ENCODE measurements at places on chromosomes 11 and 22. TPM values are rescaled to one million over a fixed set of nuclear protein-coding genes. Genes with fewer than 3 reads are reported as not detected.
A peak's percentile ranks its signal among the peaks of the same experiment; 100 is the strongest.

The NCF4 gene
- 6.6 TPM for total RNA-seq

The RELA gene
- total RNA-seq, result 41.3 TPM

The SIAE gene
- total RNA-seq, result 43.4 TPM

The OPCML gene
- total RNA-seq, result 2.0 TPM

DNA sequence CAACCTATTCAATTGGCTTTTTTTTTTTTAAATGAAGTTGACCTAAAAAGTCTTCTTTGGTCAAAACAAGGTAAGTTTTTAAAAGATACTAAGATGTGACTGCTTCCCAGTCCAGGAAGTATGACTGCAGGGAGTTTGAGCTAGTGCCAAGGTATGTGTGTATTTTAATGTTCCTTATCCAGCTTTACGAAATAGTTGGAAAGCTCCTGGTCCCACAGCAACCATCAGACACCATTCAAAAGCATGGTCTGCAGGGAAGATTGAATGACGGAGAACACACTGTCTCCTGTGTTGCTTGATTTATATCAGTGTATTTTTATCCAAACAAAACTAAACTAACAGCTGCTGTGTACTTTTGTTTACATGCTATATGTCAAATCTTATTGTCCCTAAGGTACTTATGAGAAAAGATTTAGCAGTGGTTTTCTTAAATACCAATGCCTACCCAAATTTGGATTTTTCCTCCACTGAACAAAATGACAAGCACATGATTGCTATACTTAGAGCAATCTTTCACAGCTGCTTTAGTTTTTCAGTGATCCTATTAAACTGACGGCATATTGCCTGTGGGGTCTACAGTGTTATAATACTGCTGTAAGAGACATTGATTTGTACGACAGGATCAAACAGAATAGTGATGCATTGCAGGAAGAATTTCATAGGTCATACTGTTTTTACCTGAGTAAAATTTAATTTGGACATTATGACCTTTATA is 122.9 kb downstream of the DCDC1 start:
- peak; percentile 26 for DNase-seq

DNA sequence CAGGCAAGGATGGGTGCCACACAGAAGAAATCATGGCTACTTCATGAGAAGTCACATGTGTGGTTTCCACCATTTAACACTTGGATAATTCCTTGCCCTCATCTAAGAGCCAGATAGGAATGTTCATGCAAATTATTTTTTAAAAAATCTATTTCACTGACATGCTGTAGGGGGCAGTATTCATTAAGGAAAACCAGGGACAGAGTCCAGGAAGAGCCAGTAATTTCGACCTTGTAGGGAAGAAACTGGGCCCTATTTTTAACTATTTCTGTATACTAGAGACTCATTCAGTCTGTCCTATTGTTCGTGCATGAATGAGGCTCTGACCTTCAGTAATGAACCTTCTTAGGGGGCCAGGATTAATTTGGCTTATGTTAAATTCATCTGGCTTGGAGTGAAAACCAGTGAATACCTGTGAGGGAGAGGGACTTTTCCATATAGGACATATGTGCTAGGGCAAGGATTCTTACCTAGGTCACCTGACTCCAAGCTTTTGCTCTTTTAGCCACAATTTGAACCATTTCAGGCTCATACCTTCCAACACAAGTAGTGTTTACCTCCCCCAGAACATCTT is 192.7 kb downstream of the NAV2 start:
- no peak for DNase-seq

- DNase-seq, result no peak
Measured at GRCh38 chr11:14972581-14973495, 687 bp upstream of the CALCA start.

- no peak for DNase-seq
Measured at GRCh38 chr11:3880724-3881123, 25.3 kb downstream of the STIM1 start.
